ENCODE measurements at places on chromosomes 5 and 9. TPM values are rescaled to one million over a fixed set of nuclear protein-coding genes. Genes with fewer than 3 reads are reported as not detected.

GRCh38 chr9:18238254-18238653 lies 235.7 kb upstream of the ADAMTSL1 start:
- DNase-seq = no peak

Gene MZB1
- 1.3 TPM for polyA plus RNA-seq

GRCh38 chr5:10695055-10695649 lies 65.9 kb downstream of the DAP start:
- DNase-seq = peak; percentile 37

GRCh38 chr5:178372142-178372571 lies 139.6 kb upstream of the PHYKPL start:
- DNase-seq = no peak

DNA sequence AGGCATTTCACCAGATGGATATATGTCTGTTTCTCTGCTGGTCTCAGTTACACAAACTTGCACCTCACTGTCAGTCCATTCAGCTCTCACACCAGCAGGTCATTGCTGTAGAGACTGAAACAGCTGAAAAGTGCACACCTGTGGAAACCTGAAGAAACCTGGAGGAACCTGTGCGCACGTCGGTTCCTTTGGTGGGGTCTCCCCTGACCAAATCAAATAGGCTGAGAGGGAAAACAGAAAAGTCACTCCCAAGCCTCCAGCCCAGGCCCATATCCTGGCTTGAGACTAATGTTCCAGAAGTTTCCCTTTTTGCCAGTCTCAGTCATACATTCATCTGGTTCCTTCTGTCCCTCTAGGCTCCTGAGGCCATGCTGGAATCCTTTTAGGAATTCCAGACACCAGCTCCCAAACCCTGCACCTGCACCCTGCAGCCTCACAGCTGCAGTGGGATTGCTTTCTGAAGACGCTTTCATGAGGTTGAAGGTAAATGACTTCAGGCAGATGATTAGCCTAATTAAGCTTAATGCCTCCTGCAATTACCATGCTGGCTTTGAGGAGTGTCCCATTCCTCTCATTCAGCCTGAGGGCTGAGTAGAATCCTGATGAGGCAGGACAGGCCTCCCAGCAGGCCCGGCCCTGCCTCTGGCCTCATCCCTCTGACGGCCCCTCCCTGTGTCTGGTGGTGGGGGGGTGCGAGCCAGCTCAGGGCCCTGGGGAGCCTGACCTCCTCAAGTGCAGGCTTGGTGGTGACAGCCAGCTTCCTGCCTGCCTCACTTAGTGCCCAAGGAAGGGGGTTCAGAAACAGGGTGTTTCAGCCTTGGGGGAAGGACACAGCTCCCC lies 24.3 kb upstream of the CXCL14 start:
- DNase-seq = no peak

Measured in large intestine (tissue), 12 donors.